GM03348 (cell line): ENCODE measurements at places on chromosomes 4 and X.
A peak's percentile ranks its signal among the peaks of the same experiment; 100 is the strongest.

- peak; percentile 23 for DNase-seq
These were observed 95.8 kb downstream of the MGST2 start for GRCh38 chr4:139761461-139761860.

GRCh38 chr4:78562687-78563086, 11.1 kb downstream of the ANXA3 start:
- no peak for DNase-seq

DNA sequence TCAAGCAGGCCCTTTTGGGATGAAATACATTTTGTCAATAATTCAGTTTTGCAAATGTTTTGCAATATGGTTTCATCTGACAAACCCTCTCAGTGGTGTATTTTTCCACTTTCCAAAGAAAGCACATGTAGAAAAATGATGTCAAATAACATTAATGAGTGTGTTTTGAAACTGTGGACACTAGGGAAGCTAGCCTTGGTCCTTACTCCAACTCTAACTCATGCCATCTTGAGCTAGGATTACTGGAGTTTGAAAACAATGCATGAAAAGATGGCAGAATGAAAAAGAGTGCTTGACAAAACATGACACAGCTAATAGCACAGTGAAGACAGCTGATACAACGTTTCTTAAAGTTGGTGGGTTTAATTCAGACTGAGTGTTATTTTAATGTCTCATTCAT, 41.4 kb downstream of the HAND2 start:
- no peak for DNase-seq

DNA sequence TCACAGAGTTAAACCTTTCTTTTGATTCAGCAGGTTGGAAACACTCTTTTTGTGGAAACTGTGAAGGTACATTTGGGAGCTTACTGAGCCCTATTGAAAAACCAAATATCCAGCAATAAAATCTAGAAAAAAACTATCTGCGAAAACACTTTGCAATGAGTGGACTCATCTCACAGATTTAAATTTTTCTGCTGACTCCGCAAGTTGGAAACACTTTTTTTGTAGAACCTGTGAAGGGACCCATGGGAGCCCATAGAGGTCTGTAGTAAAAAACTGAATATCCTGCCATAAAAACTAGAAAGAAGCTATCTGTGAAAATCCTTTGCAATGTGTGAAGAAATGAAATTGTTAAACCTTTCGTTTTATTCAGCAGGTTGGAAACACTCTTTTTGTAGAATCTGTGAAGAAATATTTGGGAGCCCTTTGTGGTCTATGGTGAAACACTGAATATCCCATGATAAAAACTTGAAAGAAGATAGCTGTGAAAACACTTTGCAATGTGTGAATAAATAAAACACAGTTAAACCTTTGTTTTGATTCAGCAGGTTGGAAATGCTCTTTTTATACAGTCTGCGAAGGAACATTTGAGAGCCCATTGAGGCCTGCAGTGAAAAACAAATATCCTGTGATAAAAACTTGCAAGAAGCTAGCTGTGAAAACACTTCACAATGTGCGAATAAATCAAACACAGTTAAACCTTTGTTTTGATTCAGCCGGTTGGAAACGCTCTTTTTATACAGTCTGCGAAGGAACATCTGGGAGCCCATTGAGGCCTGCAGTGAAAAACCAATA, 22.3 kb upstream of the DCUN1D4 start:
- DNase-seq = no peak

GRCh38 chrX:82081027-82081426, 879.1 kb downstream of the SH3BGRL start:
- no peak for DNase-seq

GRCh38 chrX:139795196-139795595, 87.2 kb upstream of the MCF2 start:
- no peak for DNase-seq

DNA sequence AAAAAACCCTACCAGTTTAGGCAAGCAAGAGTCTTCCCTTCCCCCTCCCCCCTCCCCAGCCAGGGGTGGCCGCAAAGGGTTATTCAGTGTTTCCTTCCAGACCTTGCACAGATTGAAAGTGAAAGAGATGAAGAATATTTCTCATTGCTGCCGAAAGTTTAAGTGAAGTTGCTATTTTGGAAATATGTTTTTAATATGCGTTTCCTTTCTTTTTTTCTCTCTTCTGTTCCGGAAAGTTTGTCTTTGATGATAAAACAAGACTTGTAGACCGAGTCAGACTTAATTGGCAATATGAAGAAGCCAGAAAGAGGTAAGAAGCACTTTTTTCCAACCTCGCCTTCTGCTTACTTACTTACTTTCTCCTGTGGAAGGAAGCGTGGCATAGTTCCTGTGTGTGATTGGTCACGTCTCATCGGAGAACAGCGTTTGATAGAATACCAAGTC, 58.5 kb upstream of the CLCN4 start:
- DNase-seq = peak; percentile 20

DNA sequence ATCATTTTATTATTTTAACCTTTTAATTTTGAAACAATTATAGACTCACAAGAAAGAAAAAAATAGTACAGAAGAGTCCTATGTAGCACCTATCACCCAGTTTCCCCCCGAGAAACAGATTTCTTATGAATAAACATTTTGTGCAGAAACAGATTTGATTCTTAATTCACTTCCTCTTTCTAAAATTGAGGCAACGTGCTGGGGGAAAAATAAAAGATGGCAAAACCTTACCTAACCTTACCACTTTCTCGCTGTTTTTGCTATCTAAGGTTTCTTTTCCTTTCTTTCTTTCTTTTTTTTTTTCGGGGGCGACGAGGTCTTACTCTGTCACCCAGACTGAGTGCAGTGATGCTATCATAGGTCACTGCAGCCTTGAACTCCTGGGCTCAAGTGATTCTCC, 4.3 kb upstream of the CLNK start:
- no peak for DNase-seq

GRCh38 chr4:121650741-121651140, 46.0 kb downstream of the ANXA5 start:
- DNase-seq = no peak

DNA sequence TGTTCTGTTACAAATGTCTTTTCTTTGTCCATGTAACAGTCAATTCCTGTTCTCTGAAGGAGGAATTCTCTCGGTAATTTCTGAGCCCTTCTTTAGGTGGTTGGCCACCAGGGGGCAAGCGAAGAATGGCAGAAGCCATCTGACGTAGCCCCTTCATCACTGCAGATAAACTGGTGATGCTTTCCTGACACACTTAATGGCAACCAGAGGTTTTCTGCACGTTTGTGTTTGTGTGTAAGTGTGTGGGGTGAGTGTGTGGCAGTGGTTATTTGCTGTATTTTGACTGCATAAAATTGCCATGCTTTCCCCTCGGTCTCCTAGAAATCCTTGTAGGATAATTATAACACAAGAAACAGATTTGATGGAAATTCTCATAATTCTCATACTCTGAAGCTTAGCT, 64.8 kb upstream of the STOX2 start:
- peak; percentile 81 for DNase-seq

DNA sequence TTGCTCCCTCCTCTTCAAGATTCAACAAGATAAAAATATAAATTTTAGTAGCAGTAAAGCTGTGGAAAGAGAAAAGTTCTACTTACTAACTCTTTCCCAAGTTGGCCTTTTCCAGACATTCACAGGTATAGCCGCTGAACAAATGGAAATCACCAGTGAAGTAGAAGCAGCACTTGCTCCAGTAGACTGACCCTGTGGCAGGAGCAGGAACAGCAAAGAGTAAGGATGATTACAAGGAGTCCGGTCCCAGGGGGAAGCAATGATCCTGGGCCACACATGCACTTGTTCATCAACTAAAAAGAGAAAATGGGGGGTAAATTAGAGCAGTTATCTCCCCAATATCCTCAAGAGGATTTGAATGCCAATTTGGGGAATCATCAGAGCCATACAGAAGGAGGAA, 184.9 kb downstream of the NAF1 start:
- DNase-seq = no peak

DNA sequence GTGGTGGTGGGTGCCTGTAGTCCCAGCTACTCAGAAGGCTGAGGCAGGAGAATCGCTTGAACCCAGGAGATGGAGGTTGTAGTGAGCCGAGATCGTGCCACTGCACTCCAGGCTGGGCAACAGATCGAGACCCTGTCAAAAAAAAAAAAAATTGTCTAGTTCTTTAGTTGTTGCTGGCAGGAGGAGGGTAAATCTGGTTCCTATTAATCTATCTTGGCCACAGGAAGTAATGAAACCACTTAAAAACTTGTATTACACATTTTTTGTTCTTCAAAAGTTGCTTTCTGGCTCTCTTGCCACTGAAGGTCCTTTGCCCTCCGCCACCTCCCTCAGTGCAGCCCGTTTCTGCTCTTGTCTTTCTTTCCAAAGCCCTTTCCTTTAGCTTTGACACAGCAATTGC, 102.9 kb upstream of the ARSJ start:
- peak; percentile 35 for DNase-seq

GRCh38 chrX:130057209-130057608, 53.1 kb downstream of the ELF4 start:
- no peak for DNase-seq

- no peak for DNase-seq
These were observed 33.8 kb upstream of the EGFL6 start for GRCh38 chrX:13535376-13536165.
